ENCODE measurements at places on chromosomes 13 and 19.

DNA sequence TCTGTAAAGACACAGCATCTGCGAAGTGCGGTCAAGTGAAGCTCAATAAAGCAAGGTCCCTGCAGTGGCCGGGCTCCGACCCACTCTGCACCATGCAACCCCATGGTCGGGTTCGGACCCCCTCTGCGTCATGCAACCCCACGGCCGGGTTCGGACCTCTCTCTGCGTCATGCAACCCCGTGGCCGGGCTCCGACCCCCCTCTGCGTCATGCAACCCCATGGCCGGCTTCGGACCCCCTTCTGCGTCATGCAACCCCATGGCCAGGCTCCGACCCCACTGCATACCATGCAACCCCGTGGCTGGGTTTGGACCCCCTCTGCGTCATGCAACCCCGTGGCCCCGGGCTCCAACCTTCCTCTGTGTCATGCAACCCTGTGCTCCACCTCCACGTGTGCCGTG, 43.8 kb downstream of the CARS2 start:
- no peak for DNase-seq

DNA sequence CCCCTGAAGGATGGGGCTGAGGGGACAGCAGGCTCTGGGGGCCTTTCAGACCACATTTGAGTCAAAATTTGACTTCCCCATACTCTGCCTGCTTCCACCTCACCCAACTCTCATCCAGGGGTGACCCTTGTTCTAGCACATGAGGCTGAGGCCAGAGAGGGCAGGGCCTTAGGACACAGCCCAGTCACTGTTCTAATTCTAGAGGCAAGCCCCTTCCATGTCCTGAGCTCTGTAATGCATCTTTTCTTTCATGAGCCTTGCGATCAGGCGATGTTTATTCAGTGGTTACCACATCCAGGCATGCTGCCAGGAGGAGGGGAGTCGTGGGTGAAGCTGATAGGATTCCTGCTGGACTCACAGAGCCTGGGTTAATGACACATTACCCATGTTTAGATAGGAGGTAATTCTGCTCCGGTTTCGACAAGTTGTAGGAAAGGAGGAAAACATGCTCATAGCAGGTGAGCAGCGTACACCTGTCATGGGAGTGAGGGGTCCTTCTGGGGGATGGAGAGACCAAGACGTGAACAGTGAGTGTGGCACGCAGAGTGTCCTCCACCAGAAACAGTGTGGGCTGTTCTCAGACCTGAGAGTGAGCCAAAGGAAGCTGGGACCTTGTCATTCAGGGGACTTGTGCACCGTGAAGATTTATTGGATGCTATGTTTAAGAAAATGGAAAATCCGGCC, 9.3 kb downstream of the RPS9 start:
- DNase-seq: peak; percentile 97

DNA sequence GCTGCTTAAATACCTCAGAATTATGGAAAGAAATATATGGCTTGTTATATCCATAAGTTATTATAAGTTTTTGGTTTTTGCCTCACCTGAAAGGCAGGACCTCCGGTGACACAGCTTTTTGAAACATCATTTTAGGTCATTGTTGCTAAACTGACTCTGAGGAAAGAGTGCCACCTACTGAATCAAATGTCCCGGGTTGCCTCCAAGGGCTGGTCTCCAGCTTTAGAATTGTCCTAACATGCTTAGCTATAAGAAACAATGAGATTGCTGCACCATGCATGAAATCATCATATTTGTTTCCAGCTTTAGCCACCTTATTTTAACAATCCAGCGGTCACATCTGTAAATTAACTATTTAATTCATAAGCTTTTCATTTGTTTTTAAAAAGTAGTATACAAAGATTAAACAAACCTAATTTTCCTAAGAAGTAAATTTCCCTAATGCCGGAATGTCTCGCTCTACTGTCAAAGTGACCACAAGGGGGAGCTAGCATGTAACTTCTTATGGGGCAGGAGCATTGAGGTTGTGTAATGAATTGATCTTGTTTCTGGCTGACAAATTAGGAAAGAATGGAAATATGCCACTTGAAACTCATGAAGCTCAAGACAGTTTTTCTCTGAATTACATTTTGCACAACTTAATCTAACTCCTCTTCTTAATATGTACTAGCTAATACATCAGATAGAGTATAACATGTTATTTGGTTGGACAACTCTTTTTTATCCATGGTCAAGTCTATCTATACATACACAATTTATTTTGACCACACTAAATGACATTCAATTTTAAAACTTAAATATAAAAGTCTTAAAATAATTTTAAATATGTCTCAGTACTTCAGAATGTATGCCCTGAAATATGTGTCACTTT, 6.7 kb upstream of the PCDH17 start:
- peak; percentile 56 for DNase-seq

DNA sequence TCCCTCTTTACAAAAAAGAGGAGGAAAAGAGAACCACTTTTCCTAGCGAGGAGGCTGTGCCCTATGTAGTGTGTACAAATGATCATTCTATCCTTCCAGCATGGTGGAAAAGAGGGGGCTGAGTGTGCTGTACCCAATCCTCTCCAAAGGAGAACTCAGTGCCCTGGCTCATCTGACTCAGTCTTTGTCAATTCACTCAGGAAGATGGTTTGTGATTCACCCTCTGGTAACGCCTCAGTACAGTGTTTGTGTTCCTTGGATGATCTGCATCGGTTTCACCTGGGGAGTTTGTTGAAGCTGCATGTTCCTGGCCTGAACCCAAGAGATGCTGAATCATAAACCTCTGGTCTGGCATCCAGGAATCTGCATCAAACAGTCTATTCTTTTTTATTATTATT, 18.3 kb upstream of the ENOX1 start:
- peak; percentile 72 for DNase-seq

GRCh38 chr13:89515948-89516347, 1831.5 kb upstream of the MIR17HG start:
- no peak for DNase-seq

DNA sequence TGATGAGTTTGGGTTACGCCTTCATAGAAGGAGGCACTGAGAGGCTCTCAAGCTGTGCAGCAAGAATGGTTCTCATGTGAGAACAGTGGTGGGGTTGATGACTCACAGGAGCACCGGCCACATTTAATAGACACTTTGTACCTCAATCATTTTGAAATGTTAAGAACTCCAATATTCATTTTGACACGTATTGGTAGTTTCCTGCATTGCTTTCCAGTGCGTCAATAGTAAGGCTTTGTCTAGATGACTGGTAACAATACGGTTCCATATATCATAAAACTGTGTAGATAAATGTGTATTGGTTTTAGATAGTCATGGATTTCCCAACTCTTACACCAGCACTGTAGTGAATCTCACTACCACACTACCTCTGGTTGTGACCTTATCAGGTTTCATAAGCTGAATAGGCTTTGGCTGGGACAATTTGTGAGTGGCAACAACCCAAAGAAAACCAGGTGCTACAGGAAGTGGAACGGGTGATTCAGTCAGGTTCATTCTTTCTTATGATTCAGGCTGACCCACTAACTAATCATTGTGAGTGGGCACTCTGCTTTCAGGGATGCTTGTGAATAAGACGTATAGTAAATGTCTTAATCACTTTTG, 362.6 kb downstream of the KLF5 start:
- DNase-seq: no peak

- no peak for DNase-seq
Observed at GRCh38 chr19:6828698-6829633, 56.5 kb downstream of the VAV1 start.

DNA sequence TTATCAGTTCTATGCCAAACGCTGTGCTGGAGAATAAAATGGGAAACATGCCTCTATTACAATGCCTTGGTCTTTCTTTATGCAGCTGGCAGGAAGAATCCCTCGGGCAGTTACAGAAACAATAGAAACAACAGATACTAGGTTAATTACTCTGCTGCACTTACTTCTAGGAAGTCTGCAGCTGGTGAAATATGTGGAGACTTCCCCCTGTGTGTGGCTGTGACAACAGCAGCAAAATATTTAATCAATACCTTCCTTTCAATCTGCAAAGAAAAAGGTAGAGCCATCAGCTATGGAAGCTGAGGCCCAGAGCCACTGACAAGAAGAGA, 9.9 kb downstream of the STOML3 start:
- no peak for DNase-seq

GRCh38 chr13:107203146-107203847, 635.4 kb upstream of the ARGLU1 start:
- peak; percentile 13 for DNase-seq

Data from ACHN (cell line).